Tibial nerve (tissue), 4 donors: ENCODE measurements at places on chromosomes 2 and 18. TPM values are rescaled to one million over a fixed set of nuclear protein-coding genes. Genes with fewer than 3 reads are reported as not detected.

Gene CHRNA1
- total RNA-seq = not detected

DNA sequence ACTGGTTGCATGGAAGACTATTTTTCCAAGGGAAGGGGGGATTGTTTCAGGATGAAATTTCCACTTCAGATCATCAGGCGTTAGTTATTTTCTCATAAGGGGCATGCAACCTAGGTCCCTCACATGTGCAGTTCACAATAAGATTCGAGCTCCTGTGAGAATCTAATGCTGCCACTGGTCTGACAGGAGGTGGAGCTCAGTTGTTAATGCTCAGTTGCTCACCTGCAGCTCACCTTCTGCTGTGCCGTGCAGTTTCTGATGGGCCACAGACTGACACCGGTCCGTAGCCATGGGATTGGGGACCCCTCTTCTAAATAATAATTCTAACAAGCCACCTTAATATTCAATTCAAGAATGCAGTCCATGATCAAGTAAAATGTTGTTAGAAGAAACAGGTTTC, 34.9 kb downstream of the PLCL1 start:
- no peak overlapping the region for H3K27ac ChIP-seq
- no peaks in the 10 kb centered on the region for H3K27me3 ChIP-seq
- no peaks in the 10 kb centered on the region for H3K36me3 ChIP-seq
- H3K4me3 ChIP-seq = no peak overlapping the region
- no peak for DNase-seq

DNA sequence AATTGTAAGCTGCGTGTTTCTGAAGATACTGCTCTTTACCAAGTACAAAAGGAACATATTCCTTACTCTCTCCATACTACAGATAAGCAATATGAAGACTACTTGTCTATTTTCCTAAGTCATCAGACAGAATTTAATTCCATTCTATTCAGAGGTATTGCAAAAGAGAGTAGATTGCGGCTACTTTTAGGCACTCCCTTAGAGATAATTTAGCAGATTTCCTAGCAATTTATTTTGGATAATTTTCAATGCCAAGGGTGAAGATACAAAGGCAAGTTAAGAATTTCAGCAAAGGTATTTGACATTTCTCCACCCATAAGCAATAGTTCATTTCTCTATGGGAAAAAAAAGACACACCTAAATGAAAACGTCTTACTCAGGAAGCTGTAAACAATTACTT, 161.1 kb downstream of the PDE1A start:
- no peaks in the 10 kb centered on the region for H3K27me3 ChIP-seq
- no peaks in the 10 kb centered on the region for H3K4me1 ChIP-seq
- H3K4me3 ChIP-seq = no peak overlapping the region
- DNase-seq = no peak
- no peaks in the 10 kb centered on the region for H3K36me3 ChIP-seq

GRCh38 chr2:191713837-191714236, 35.9 kb downstream of the NABP1 start:
- no peaks in the 10 kb centered on the region for H3K27me3 ChIP-seq
- H3K27ac ChIP-seq = no peak overlapping the region
- no peaks in the 10 kb centered on the region for H3K36me3 ChIP-seq
- no peak for DNase-seq
- H3K4me3 ChIP-seq = no peak overlapping the region

DNA sequence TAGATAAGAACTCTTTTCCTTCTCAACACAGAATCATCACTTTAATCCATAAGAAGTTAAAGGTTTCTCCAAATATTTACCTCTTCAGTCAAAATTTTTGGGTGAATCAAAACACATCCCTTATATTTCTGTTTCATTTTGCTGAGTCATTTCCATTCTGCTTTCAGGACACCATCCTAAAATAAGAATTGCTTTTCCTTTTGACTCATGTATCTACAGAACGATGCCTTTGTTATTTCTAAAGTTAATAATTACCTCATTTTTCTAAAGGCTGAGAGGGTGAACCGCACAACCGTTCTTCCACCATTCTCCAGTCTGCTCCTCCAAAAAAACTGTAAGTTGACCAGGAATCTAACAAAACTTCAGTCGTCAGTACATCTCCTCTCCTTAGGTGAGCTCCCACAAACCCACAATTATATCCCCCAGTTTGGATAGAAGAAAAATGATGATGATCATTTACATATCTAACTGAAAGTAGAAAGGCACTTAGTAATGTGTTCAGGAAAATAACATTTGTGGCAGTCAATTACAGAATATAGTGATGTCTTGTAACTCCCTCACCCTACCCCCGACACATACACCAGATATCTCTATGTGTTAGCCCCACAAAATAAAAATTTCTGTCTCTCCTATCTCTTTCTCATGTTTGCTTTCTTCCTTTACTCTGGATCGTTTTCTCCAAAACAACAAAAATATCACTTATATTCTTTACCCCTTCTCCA, 162.5 kb downstream of the RAD51AP2 start:
- H3K27ac ChIP-seq = no peak overlapping the region
- H3K36me3 ChIP-seq = no peaks in the 10 kb centered on the region
- H3K27me3 ChIP-seq = no peaks in the 10 kb centered on the region

- no peaks in the 10 kb centered on the region for H3K36me3 ChIP-seq
- H3K27ac ChIP-seq = no peak overlapping the region
- no peak overlapping the region for H3K4me3 ChIP-seq
- no peaks in the 10 kb centered on the region for H3K27me3 ChIP-seq
- H3K4me1 ChIP-seq = no peaks in the 10 kb centered on the region
These were observed 79.4 kb downstream of the MYOM1 start for GRCh38 chr18:3140342-3140741.
